ENCODE measurements at places on chromosomes 7 and 10. TPM values are rescaled to one million over a fixed set of nuclear protein-coding genes. Genes with fewer than 3 reads are reported as not detected.

DNA sequence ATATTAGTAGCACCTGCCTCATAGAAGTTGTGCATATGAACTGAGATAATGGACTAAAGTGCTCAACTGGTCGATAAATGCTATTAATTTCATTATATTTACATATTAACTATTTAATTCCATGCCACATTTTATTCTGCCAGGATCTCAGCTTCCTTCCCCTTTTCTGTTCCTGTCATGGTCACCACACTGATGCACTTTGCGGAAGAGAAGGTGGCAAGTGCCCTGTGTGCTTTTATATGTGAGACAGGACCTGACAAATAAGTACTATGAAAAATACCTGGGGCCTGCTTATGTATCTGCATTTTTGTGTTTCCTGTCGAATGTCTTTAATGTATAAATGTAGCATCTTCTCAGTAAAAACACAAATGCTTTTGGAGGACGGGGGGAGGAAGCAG lies 12.2 kb downstream of the ATP6V0E2 start:
- no peak overlapping the region for H3K4me3 ChIP-seq
- peaks cover 10% of the 10 kb centered on the region for H3K4me1 ChIP-seq
- no peak overlapping the region for H3K27ac ChIP-seq
- H3K36me3 ChIP-seq, result no peaks in the 10 kb centered on the region
- no peak for DNase-seq

- H3K36me3 ChIP-seq, result no peaks in the 10 kb centered on the region
- DNase-seq, result no peak
- no peak overlapping the region for H3K4me3 ChIP-seq
- H3K4me1 ChIP-seq, result no peaks in the 10 kb centered on the region
- no peak overlapping the region for H3K27ac ChIP-seq
Measured at GRCh38 chr7:104650991-104651640, 322.7 kb downstream of the LHFPL3 start.

Gene COL28A1
- total RNA-seq, result not detected

Gene ARHGAP22
- total RNA-seq, result 0.14 TPM

DNA sequence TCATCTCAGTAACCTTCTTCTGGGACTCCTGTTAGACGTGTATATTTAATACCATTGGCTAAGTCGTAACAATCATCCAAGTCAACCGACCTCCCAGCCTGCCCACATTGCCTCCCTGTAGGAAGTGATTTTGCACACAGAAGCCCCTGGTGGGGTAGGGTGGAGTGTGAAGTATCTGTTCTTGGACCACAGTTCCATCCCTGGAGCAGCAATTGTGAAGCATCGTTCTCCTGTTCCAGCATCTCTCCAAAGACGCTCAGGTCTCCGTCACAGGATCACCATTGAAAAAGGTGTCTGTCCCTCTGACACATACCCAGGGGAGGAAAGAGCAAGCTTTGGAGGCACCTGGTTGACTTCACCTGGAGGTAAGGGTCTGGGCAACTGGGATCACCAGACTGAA lies 72.9 kb downstream of the CCDC3 start:
- H3K27me3 ChIP-seq, result peaks cover 19% of the 10 kb centered on the region
- DNase-seq, result no peak
- H3K36me3 ChIP-seq, result no peaks in the 10 kb centered on the region

DNA sequence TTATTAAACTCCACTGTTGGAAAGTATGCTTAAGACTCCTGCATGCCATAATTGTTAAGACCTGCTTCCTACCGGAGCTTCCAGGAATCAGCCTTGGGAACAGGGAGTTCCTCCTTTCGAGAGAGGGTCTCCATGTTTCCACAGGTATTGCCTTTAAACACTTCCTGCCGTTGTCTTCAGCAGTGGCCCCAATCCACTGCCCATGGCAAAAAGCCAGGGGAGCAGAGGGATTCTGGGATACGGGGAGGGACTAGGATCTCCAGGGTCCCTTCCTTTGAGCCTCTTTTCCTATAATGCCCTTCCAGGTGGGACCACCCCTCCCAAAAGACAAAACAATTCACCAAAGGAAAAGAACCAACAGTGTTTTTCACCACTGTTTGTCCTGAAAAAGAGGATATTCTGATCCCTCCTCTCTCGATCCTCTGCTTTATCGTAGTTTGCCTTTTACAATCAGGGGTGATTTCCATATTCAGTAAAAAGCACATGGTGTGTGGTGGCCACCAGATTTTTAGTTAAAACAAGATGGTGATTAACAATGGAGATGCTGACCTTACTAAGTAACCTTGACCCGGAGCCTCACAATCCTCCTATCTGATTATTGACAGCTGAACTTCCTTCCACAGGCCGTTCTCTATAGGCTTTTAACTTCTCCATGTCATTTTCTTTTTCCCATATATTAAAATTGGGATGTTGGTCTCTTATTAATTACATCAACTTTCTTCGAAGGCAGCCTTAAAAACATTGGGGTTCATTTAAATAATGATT lies 36.0 kb downstream of the LRRC72 start:
- H3K4me1 ChIP-seq, result peaks cover 19% of the 10 kb centered on the region
- DNase-seq, result no peak
- H3K36me3 ChIP-seq, result no peaks in the 10 kb centered on the region
- H3K27me3 ChIP-seq, result no peaks in the 10 kb centered on the region
- H3K4me3 ChIP-seq, result peak overlapping the region; percentile 61
- peak overlapping the region; percentile 66 for H3K27ac ChIP-seq

Gene CTNNA3
- total RNA-seq, result not detected

GRCh38 chr7:30168835-30169573 lies 34.2 kb downstream of the MTURN start:
- H3K36me3 ChIP-seq, result no peaks in the 10 kb centered on the region
- H3K27me3 ChIP-seq, result no peaks in the 10 kb centered on the region
- H3K4me3 ChIP-seq, result no peak overlapping the region

DNA sequence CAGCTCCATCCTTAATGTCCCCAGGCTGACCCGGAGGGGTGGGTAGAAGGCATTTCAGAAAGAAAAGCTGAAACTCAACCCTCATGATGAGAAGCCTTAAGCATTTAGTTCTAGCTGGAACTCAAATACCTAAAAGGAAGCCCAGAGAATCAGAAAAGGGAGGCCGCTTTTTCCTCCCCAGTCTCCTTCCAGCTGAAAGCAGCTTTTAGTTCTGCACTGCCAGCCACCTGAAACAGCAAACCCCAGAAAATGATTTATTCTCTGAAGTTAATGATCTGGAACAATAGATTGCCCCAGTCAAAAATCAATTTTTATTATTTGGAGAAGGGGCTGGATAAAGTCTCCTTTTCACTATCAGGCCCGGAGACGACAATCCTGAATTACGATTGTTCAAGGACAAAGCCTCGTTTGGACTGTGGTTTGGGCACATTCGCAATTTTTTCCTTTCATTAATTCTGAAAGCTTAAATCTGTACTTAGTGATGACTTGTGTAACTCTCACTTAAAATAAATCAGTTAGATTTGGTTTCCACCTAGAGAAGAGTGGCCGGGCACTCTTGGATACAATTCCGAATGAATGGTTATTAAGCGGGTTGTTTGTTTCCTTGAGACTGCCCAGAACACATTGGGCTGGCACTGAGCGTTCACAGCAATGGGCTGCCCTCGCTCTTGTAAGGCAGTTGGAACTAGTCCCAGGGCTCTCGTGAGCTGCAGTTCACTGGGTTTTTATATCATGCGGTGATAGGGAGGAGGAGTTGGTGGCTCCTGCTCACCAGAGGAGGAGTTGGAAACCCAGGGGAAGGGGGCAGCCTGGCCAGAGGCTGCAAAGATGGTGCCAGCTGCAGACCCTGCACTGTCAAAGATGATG lies 262.2 kb downstream of the CCSER2 start:
- no peak for DNase-seq
- no peaks in the 10 kb centered on the region for H3K36me3 ChIP-seq
- peaks cover 4% of the 10 kb centered on the region for H3K27me3 ChIP-seq

Gene TMEM270
- total RNA-seq, result not detected

DNA sequence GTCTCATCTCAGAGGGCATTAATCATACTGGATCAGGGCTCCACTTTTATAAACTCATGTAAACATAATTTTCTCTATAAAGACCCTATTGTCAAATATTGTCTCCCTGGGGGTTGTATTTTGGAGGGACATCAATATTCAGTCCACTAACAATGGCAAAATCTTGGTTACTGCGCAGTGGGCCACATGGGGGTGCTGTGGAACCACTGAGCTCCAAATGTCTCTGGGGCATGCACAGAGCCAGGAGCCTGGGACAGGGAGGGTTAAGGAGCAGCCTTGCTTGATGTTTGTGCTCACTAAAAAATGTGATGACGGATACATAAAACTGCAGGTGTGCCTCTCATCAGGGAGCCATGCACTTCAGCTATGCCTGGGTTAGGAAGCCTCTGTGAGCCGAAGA lies 62.1 kb upstream of the PRSS58 start:
- H3K27me3 ChIP-seq, result peaks cover 7% of the 10 kb centered on the region
- H3K36me3 ChIP-seq, result no peaks in the 10 kb centered on the region
- no peak overlapping the region for H3K4me3 ChIP-seq
- H3K4me1 ChIP-seq, result no peaks in the 10 kb centered on the region

Gene CACNB2
- total RNA-seq, result not detected

- peaks cover 35% of the 10 kb centered on the region for H3K36me3 ChIP-seq
- peak; percentile 79 for DNase-seq
- peak overlapping the region; percentile 99 for H3K27ac ChIP-seq
- no peaks in the 10 kb centered on the region for H3K27me3 ChIP-seq
Measured at GRCh38 chr7:139775829-139776266, 1.9 kb downstream of the HIPK2 start.

DNA sequence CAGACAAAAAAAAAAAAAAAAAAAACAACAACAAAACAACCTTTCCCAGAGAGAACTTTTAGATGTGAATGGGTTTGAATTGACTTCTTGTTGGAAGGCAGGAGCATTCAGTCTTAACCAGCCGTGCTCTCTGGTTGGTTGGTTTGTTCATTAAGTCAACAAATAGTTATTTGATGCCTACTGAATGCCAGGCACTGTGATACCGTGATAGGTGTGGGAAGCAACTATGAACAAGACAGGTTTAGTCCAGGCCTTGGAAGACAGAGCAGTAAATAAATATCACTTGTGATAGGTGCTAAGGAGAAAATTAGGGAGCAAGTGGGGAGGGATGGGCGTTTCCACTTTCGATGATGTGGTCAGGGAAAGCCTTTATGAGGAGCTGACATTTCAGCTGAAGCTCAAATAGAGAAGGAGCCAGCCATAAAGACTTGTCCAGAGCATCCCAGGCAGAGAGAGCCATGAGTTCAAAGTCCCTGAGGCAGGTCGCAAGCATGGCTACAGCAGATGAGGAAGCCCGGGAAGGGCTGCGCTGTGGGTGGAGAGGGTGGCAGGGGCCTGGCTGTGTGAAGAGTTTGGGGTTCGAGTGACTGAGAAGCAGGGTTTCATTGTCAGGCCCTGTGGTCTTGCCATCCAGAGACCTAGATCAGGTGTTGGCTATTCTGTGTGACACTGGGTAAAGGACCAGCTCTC lies 8.0 kb downstream of the TSPAN15 start:
- DNase-seq, result no peak
- H3K36me3 ChIP-seq, result no peaks in the 10 kb centered on the region
- peaks cover 18% of the 10 kb centered on the region for H3K4me1 ChIP-seq
- H3K27ac ChIP-seq, result no peak overlapping the region
- no peaks in the 10 kb centered on the region for H3K27me3 ChIP-seq
- H3K4me3 ChIP-seq, result no peak overlapping the region

DNA sequence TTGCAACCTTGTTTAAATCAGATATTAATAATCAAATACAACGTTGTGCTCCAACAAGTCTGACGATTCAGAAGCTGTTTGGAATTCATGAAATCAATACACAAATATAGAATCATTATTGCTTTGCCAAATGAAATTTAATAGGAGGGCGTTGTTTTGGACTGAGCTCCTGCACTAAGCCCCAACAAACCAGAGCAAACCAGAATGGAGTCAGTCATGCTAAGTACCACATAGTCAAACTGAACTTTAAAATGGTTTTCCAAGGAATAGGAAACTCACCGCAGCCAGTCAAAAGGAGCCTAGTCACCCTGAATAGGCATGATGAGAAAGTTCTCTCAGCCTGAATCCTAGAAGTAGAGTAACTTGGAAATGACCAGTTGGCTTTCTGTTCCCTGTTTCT lies 53.7 kb downstream of the HACD1 start:
- DNase-seq, result no peak
- no peak overlapping the region for H3K27ac ChIP-seq
- H3K4me1 ChIP-seq, result no peaks in the 10 kb centered on the region
- no peaks in the 10 kb centered on the region for H3K36me3 ChIP-seq

Gene SLC16A12
- not detected for total RNA-seq

- H3K4me1 ChIP-seq, result no peaks in the 10 kb centered on the region
- peaks cover 5% of the 10 kb centered on the region for H3K27me3 ChIP-seq
- no peaks in the 10 kb centered on the region for H3K36me3 ChIP-seq
- H3K27ac ChIP-seq, result no peak overlapping the region
Measured at GRCh38 chr7:118259115-118259514, 34.6 kb downstream of the ANKRD7 start.

Gene HOXA1
- total RNA-seq, result 0.36 TPM

- no peak for DNase-seq
- H3K4me3 ChIP-seq, result no peak overlapping the region
- H3K36me3 ChIP-seq, result no peaks in the 10 kb centered on the region
- H3K27me3 ChIP-seq, result no peaks in the 10 kb centered on the region
- H3K4me1 ChIP-seq, result no peaks in the 10 kb centered on the region
Measured at GRCh38 chr10:59513558-59513957, 151.2 kb upstream of the FAM13C start.

GRCh38 chr10:53253221-53253620 lies 480.6 kb upstream of the MBL2 start:
- DNase-seq, result no peak
- no peaks in the 10 kb centered on the region for H3K27me3 ChIP-seq
- H3K4me1 ChIP-seq, result no peaks in the 10 kb centered on the region
- no peak overlapping the region for H3K4me3 ChIP-seq
- no peak overlapping the region for H3K27ac ChIP-seq

DNA sequence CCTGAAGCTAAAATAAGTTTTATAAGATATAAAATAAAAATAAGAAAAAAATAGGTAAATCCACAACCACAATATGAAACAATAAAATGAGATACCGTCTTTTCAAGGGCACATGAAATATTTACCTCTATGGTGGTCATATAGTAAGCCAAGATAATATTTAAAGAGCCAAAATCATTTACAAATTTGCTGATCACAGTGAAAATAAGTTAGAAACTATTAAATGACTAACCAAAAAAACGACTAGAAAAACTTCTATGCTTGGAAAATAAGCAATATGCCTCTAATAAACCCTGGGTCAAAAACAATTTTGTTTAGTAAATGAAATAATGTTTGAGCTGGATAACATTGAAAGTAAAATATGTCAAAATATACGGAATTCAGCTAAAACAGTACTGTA lies 535.2 kb downstream of the GRID1 start:
- no peak overlapping the region for H3K27ac ChIP-seq
- peaks cover 8% of the 10 kb centered on the region for H3K36me3 ChIP-seq
- no peaks in the 10 kb centered on the region for H3K27me3 ChIP-seq
- DNase-seq, result no peak

GRCh38 chr10:86104611-86105145 lies 261.9 kb downstream of the GRID1 start:
- H3K4me3 ChIP-seq, result no peak overlapping the region
- H3K36me3 ChIP-seq, result no peaks in the 10 kb centered on the region

Gene ALOX5
- not detected for total RNA-seq

GRCh38 chr7:147759327-147759943 lies 831.1 kb upstream of the C7orf33 start:
- H3K27me3 ChIP-seq, result no peaks in the 10 kb centered on the region
- no peaks in the 10 kb centered on the region for H3K36me3 ChIP-seq
- H3K4me3 ChIP-seq, result no peak overlapping the region
- no peaks in the 10 kb centered on the region for H3K4me1 ChIP-seq
- H3K27ac ChIP-seq, result no peak overlapping the region

Data from natural killer cell treated with Interleukin-12 subunit alpha and Interleukin-12 subunit beta and Interleukin-15 and Interleukin-18, amount 100 ng/mL, for 72 hours (primary cell).